ENCODE measurements at places on chromosomes 7 and 10.

DNA sequence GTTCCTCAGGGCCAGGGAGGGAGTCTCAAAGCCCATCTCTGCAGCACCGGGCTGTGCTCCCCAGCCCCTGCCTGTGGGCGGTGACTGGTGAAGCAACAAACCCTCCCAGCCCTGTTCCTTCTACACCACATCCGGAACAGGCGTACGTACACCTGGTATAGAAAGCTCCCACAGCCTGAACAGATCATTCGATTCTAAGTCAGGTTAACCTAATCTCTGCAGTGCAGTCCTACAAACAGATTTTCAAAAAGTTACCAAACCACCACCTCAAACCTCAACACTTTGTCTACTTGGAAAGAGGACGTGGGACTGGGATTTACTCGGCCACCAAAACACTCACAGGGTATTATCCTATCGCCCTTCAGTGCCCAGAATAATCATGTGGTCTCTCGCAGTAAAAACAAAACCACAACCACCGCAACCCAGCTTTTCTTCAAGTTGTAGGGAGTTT, 238.4 kb downstream of the DIP2C start:
- no peak for DNase-seq

GRCh38 chr7:95859429-95859828, 87.1 kb downstream of the DYNC1I1 start:
- no peak for DNase-seq

DNA sequence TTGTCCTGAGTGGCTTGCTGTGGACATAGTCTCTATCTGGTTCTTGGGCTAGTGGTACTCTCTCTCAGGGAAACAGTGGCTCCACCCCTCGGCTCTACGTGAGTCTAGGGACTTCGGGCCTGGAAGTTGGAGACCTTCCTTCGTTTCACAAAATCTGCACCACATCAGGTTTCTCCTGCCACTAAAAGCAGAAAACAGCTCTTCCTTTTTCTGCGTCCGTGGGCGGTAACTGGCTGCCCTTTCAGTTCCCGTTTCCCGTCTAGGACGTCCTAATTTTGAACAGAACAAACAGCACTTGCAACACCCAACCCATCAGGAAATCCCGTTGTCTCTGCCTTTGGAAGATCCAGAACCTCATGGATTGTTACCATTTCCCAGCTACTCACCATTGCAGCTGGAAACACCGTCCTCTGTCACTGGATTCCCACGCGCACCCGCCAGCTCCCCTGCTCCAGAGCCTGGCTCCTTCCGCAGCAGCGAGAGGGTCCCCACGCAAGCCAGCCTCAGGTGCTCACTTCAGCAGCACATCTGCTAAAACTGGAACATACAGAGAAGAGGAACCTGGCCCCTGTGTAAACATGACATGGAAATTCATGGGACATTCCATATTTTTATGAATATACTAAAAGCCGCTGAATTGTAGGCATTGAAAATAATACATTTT, 311.4 kb upstream of the AKR1E2 start:
- no peak for DNase-seq

- DNase-seq, result no peak
Measured at GRCh38 chr7:117572856-117573620, 93.2 kb downstream of the CFTR start.

DNA sequence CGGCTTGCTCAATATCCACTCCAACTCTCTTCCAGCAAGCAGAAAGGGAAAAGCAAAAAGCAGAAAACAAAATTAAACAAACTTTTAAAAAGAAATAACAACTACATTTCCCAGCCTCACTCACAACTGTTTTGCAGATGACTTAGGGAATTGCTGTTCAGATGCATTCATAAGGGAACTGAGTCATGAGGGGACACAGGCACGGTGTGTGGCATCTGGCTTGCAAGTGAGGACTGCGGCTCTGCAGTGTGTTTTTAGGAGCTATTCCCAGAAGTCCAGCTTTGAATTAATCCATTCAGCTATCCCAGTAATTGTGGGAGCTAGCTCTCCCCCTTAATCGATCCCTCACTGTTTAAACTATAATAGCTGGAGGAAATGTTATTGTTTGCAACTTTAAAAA, 30.3 kb downstream of the PTN start:
- DNase-seq, result no peak

DNA sequence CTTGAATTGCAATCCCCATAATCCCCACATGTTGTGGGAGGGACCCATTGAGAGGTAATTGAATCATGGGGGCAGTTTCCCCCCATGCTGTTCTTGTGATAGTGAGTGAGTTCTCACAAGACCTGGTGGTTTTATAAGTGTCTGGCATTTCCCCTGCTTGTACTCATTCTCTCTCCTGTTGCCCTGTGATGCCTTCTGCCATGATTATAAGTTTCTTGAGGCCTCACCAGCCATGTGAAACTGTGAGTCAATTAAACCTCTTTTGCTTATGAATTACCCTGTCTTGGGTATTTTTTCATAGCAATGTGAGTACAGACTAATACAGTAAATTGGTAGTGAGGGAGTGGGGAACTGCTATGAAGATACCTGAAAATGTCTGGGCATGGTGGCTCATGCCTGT, 65.0 kb downstream of the ANKRD7 start:
- DNase-seq, result no peak

DNA sequence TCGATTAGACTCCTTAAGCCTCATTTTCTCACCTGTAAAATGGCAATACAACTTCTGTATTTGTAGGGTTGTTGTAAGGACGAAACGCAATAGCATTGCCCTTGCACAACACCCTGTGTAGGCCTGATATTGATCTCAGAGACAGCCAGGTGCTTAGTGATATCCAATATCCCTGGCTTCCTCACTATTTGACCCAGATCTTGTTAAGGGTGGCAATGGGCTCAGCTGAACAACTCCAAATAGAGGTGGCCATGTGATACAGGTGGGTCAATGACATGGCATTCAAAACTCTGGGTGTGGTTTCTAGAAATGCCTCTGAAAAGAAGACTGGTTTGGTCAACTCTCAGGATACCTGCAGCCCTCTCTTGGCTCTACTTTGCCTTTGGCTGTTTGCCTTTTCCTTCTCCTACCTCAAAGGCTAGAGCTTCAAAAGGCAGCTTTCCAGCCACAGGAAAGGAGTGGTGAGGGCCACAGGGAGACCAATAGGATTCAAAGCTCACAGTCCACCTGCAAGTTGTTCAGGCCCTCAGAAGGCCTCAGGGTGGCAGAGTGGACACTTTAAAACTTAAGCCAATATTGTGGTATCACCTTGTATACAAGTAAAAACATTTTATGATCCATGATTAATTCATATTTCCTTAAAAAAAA, 14.9 kb upstream of the GATAD1 start:
- DNase-seq, result no peak

DNA sequence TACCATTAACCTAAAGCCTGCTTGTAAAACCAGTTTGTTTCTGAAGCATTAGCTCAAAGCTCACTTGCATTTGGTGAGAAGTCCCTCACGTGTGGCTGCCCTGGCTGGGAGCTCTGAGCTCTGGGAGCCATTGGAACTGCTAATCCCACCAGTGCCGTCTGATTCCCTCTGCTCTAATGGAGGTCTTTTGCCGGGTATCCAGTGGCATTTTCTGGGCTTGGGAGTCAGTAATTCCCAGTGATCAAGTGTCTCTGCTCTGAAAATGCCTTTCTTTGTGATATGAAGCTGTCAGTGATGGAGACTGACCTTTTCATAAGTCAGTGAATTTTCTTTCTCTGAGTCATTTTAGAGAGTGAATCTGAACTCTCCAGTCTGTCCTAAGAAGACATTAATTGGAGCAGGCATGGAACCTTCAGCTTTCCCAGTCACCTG, 36.9 kb upstream of the FAM20C start:
- DNase-seq, result no peak

GRCh38 chr7:95863623-95864022, 91.3 kb downstream of the DYNC1I1 start:
- DNase-seq, result no peak

- no peak for DNase-seq
Measured at GRCh38 chr10:112304267-112304859, 21.2 kb downstream of the TECTB start.

DNA sequence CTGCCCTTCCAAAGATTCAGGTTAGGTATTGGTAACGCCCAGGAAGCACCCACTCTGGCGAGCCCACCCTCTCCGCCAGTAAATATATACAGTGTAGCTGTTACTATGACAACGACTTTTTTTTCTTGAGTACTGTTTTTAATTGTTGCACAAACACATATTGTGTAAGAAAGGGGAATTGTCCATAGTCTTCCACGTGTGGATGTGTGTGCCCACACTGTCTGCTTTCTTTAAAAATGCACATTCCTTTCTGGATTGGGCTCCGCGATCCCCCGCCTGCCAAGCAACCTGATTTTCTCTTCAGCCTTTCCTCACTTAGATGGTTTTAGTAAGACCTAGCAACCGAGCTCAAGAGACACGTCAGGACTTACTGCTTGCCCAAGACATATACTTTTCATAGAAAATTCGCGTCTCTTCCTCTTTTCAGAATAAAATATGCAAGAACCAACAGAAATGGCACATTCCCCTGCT, 247.8 kb downstream of the EBF3 start:
- DNase-seq, result no peak

All from NCI-H146 (cell line).